ENCODE measurements at places on chromosomes 1 and 21.

GRCh38 chr1:37901191-37901892 is 42.0 kb upstream of the MTF1 start:
- DNase-seq, result no peak

DNA sequence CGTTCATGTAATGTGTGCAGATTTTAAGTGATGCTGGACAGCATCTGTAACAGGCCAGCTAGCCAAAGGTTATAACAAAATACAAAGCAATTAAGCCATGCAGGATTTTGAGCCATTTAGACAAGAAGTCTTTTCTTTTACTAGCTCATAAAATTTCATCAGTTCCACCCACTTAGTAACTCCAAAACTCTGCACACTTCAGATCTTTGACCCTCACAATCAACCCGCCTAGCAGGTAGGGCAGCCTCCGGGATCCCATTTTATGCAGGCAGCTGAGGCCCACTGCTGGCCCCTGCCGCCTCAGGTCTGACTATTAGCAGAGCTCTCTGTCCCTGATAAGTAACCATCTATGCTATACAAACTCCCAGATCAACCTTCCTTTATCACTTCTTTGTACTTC is 9.2 kb downstream of the LBR start:
- no peak for DNase-seq

DNA sequence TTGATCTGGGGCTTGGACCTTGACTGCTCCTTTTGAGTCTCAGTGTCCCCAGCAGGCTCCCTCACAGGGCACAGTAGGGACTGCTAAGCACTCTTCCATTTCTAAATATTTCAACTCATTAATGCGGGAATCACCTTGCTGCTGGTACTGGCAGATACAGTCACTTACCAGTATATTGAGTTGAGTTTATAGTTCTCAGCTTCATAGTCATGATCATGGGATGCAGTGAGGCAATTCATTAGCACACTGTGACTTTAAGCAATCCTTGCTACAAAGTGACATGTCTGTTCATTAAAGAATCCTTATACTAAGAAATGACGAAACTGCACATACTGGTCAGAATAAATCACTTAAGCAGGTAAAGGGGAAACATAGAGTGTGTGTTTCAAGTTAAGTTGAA is 240.8 kb downstream of the SPATA17 start:
- DNase-seq, result no peak

GRCh38 chr1:107617456-107617855 is 347.5 kb downstream of the VAV3 start:
- no peak for DNase-seq

GRCh38 chr1:230263568-230264195 is 162.4 kb downstream of the PGBD5 start:
- DNase-seq, result no peak

- no peak for DNase-seq
These were observed 50.2 kb upstream of the CSF3R start for GRCh38 chr1:36532810-36533401.

- DNase-seq, result no peak
These were observed 35.1 kb downstream of the ITSN1 start for GRCh38 chr21:33677450-33677849.

DNA sequence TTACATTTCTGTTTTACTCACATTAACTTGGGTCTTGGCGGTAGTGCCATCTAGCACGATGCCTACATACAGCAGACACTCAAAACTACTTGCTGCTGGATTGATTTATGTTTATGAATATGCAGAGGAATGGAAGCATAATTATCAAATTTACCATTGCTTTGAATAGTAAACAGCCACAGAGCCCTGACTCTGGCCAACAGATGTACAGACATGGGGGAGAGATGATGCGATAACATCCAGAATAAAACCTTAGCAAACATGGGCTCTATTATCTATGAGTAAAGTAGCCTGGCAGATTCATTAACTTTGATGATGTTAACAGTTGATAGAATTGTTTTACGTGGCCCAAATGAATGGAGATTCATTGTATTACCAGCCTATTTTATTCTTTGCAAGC is 42.8 kb downstream of the PTGFR start:
- no peak for DNase-seq

DNA sequence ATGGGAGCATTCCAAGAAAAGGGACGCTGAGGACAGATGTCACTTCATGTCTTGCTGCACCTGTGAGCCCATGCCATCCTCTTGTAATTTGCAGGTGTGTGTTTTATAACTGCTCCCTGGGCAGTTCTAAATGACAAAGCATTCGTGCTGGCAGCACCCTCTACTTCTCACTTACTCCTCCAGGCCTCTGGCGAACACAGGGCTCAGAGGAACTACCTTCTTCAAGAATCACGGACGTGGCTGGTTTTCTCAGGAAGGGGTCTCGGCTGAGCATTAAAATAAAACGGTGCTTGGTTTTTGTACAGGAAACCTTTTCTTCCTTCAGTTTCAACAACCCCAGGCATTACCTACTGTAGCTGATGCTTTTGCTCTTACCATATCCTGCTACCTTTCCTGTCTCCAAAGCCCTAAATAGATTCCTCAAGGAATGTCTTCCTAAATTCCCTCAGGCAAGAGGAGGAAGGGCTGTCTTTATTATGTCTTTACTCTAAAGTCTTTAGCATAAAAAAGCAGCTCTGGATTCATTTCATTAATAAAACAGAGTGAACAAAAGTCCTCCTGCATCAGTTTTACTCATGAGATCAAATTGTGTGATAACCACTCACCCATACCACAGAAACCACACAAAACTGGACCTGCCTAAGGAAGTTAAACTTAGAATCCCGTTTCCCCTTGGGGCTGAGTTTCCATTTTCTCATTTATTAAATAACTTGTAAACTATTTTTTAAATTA is 79.0 kb upstream of the MAP10 start:
- no peak for DNase-seq

- no peak for DNase-seq
These were observed 68.5 kb downstream of the CRB1 start for GRCh38 chr1:197336571-197336970.
